Natural killer cell treated with Interleukin-12 subunit alpha and Interleukin-12 subunit beta and Interleukin-15 and Interleukin-18, amount 100 ng/mL, for 72 hours (primary cell): ENCODE measurements at places on chromosomes 1 and 21. TPM values are rescaled to one million over a fixed set of nuclear protein-coding genes. Genes with fewer than 3 reads are reported as not detected.

C1orf226 gene
- not detected for total RNA-seq

GRCh38 chr1:193794239-193794638, 607.8 kb upstream of the B3GALT2 start:
- no peak for DNase-seq

- no peak for DNase-seq
Observed at GRCh38 chr1:188782220-188782841, 1695.3 kb downstream of the BRINP3 start.

- no peak for DNase-seq
Observed at GRCh38 chr1:37752213-37752582, 12.7 kb downstream of the EPHA10 start.
